NCI-H446 (cell line): ENCODE measurements at places on chromosomes 7 and 10.

- peak; percentile 10 for DNase-seq
Measured at GRCh38 chr7:114310345-114311110, 104.1 kb upstream of the FOXP2 start.

DNA sequence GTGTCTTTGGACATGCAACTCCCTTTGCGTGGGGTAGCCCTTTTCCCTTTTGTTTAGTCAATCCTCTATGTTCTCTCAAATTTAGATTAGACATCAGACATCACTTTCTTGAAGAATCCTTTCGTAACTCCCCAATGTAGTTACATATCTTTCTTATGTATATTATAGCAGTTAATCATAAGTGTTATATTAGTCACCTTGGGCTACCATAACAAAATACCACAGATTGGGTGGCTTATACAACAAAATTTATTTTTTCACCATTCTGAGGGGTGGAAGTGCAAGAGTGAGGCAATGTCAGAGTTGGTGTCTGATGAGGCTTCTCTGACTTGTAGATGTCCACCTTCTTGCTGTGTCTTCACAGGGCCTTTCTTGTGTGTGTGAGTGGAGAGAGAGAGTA, 105.7 kb downstream of the PHTF2 start:
- DNase-seq = no peak

DNA sequence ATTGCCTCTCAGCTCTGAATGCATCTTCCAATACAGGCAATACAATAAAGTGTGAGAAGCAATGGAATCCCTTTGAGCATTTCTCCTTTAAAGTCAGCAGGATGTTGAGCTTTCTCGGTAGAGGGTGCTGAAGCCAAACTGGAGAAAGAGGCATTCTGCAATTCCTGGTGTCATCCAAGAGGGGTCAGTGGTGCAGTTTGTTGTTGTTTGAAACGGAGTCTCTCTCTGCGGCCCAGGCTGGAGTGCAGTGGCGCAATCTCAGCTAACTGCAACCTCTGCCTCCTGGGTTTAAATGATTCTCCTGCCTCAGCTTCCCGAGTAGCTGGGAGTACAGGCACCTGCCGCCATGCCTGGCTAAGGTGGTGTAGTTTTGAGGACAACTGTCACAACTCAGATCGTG, 486.5 kb downstream of the CALN1 start:
- DNase-seq = no peak

- peak; percentile 67 for DNase-seq
Measured at GRCh38 chr7:1028775-1029636, 15.3 kb upstream of the GPR146 start.

DNA sequence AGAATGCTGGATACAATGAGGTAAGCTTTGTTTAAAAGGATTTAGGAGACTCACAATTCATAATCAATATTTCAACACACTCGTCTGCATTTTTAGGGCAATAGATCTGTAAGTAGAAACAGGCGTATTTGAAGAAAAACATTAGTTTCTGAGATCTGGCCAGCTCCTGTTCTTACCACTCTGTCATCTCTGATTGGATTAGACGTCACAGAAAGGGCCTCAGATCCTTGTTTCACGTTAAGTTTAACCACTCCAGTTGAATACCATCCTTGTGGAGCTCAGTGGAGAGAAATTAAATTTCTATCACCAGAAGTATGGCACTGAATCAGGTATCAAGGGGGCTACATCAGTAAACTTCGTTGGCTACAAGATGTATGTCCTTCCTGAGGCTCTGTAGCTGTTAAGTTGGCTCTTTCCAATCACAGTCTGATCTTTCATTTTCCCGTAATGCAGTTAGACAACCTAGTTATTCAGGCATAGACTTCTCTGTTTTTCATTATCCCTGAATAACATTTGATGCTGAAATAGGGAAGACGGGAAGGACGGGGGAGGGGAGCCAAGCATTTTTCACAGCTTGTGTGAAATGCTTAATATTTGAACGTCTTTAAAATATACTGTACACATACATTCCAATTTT, 659.2 kb upstream of the GALNT17 start:
- DNase-seq = no peak

- no peak for DNase-seq
Measured at GRCh38 chr7:29328811-29329210, 134.2 kb downstream of the CHN2 start.

DNA sequence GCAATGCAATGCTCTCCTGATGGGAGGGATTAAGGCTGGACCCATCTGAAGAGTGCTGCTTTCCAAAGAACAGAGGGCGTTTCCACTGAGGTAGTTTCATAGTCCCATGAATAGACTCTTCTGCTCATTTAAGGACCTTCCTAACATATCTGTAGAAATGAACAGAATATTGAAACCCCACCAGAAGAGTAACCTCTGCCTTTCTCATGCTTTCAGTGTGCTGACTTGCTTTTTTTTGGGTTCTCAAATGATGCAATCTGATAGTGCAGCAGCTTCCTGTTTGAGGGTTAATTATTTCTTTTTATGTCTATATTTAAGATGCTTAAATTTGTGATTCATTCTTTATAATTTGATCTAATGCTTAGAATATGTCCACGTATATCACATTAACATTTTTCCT, 82.2 kb downstream of the GATA3 start:
- no peak for DNase-seq

DNA sequence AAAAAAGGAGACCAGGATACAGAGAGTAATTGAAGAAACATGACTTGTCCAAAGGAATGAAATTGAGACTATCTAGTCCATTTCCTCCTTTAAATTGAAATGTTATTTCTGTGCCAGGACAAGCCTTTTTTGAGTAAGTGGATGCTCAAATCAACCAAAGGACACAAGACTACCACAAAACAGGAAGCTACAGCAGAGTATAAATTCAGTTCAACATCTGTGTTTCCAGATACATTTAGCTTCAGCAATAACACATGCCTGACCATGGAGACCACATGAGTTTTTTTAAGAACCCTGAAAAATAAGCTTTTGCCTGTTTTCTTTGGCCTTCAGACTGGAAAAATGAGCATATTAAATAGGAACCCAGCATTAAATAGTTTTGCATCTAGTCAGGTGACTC, 707.5 kb downstream of the ZWINT start:
- no peak for DNase-seq

DNA sequence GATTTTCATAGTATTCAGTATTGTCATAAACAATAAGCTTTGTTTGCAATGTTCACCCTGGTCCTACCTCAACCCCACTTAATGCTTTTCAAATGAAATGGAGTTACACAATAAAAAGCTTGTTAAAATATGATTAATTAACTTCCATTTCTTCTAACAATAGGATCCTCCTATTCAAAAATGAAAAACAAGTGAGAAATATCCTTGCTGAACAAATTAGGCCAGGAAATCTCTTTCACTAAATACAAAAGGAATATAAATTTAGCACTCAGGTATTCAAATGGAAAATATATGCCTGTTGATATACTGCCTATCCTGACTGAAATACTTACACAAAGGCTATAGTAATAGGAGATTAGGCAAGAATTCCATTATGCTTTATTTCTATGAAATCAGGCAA, 323.4 kb upstream of the GRM3 start:
- DNase-seq = no peak

DNA sequence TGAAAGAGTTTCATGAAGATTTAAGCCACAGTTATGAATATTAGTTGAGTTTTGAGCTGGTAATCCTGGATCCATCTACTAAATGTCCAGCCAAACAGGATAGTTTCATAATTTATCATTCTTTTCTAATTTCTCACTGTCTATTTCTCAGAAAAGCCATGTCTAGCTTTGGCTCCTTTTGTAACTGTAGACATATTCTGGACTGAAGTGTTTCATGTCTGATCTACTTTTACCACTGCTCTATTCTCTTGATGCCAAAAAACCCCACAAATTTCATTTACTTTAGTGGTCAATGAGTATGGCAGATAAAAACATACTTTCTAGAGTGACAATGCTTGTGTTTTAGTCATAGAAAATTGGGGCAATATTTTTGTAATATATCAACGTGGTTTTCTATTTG, 61.2 kb downstream of the ICA1 start:
- DNase-seq = no peak

DNA sequence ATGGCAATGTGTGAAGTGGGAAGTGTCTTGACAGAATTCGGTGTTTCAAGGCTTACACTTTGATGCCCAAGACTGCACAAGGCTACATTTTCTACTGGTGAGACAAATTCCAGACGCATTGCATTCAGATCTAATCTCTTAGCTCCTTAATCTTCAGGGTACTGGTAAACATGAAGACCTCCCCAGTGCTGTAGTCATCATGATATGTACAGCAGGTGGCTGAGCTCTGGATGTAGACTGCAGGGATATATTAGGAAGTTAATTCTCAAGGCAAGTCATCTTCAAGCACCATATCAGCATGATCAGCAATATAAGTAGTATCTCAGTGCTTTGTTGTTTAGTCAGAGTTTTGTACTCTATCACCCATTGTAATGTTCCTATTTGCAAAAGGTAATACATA, 61.8 kb downstream of the IKZF1 start:
- DNase-seq = no peak

DNA sequence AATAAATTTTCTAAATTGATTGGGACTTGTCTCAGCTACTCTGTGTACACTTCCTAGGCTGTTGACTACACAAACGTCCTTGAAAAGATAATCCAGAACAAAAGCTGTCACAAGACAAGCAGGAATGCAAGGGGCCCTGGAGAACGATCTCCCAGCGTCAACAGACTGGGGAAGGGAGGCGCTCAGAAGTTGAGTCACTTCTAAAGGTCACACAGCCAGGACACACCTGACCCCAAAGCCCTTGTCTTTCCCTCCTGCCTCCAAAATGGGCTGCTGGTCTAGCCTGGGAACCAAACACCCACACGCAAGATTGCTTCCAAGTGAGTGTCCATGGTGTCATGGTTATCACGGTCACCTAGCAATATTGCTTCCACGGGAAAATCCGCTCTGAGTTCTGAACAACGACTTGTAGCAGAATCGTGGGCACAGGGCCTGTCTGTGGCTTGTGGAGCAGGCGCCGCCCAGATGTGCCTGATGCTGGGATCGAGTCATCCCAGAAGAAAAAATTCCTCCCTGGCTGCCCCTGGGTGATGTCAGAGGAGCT, 49.8 kb downstream of the SPOCK2 start:
- no peak for DNase-seq

DNA sequence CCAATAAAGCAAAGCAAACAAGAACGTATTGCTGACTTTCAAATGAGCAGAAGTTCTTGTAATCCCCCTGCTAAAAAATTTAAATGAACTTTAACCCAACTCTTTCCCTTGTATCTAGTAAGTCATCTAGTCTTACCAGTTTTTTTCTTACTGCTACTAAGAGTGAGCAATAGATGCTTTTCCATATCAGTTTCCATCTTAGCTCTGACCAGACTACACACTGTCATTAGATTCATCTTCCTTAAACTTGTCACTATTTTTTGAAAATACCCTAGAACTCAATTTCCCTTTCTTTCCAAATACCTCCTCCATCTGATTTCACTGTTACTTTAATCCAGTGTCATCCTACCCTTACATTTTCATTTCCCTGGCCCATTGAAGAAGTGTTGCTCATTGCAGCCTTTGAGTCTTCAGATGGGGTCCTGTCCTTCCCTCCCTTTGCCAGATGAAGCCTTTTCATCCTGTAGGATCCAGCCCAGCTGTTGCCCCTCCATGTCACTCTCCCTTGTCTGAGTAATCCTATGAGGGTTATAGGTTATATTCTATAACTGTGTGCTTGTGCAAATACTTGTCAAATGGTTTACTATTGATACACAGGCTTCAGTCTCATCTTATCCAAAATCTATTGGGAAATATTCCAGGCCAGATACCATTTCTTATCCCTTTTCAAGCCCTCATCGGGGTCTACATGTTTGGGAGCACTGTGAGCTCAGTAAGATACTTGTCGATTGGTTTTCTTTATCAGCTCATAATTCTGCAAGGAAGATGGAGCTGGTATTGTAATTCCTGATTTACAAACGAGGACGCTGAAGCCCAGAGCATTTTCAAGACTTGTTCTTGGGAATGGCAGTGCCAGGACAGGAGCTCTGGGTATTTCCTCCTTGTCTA, 51.5 kb upstream of the ITGB1 start:
- no peak for DNase-seq

- DNase-seq = no peak
Measured at GRCh38 chr7:28625432-28625831, 213.1 kb downstream of the CREB5 start.

- DNase-seq = no peak
Measured at GRCh38 chr7:150801946-150802771, 1.6 kb downstream of the TMEM176A start.

DNA sequence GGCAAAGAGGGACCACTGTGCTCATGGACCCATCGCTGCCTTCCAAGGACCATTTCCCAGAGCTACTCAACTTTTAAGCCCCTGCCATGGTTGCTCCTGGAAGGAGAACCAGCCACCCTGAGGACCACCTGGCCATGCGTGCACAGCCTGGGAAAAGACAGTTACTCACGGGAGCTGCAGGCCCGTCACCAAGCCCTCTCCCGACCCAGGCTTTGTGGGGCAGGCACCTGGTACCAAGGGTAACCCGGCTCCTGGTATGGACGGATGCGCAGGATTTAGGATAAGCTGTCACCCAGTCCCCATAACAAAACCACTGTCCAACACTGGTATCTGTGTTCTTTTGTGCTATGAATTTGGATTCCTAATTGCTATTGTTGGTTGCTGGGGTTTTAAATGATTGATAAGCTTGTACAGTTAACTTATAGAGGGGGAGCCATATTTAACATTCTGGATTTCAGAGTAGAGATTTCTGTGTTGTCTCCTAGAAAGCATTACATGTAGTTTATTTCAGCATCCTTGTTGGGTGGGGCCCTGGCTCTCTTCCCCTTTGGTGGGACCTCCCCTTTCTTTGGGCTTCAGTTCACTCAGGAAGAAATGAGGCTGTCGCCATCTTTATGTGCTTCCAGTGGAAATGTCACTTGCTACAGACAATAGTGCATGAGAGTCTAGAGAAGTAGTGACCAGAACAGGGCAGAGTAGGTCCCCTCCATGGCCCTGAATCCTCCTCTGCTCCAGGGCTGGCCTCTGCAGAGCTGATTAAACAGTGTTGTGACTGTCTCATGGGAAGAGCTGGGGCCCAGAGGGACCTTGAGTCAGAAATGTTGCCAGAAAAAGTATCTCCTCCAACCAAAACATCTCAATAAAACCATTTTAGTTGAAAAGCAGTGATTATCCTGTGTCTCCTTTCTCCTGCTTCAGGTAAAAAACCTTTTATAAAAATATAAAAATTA, 19.4 kb downstream of the LAT2 start:
- DNase-seq = no peak

DNA sequence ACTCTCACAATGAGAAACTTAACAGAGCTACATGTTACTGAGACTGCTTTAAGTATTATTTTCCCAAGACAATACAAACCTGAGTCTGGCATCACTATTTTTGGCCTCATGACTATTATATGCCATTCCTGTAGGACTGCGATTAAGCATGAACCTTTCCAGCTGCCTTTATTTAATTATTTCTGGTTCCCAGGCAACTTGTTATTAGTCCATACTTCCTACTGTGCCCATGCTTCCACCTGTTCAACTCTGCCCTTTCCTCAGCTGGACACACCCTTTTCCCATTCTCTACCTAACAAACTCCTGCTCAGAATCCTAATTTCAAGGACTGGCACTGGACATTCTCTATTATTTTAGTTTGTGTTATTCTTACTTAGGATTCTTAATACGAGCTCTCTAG, 8.1 kb upstream of the CROT start:
- DNase-seq = no peak

- DNase-seq = no peak
Measured at GRCh38 chr7:47888371-47889265, 59.6 kb downstream of the PKD1L1 start.
